ENCODE measurements at places on chromosomes 16 and 17.

- no peak for DNase-seq
Observed at GRCh38 chr16:57373117-57373947, 1.0 kb downstream of the CX3CL1 start.

GRCh38 chr16:51532551-51532950 lies 381.5 kb upstream of the SALL1 start:
- no peak for DNase-seq

DNA sequence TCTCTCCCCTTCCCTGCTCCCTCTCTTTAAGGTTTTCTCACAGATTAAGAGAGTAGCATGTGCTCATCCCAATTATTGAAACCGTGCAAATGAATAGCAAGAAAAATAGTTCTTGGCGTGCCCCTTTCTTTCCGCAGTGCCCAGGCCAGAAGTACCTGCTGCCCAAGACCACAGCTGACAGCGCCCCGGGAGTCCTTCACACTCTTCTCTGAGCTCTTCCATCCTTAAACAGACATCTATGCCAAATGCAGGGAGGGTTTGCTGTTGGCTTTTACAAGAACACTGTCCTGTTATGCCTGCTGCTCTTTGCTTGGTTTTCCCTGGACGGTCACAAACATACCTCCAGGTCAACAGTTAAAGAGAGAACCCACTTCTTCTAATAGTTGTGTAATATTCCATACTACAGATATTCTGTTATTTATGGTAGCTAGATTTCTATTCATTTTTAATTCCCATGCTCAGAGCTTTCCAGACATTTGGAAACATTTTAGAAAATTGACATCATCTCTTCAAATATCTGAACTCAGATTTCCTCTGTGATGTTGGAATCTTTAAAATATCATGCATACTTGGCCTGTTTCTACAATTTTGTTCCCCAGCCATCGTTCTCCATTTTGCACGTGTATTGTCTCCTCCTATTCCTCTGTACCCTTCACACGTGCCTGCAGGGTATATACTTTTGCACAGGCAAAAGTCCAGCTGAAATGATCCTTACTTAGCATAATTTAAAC lies 416.7 kb downstream of the WWOX start:
- no peak for DNase-seq

DNA sequence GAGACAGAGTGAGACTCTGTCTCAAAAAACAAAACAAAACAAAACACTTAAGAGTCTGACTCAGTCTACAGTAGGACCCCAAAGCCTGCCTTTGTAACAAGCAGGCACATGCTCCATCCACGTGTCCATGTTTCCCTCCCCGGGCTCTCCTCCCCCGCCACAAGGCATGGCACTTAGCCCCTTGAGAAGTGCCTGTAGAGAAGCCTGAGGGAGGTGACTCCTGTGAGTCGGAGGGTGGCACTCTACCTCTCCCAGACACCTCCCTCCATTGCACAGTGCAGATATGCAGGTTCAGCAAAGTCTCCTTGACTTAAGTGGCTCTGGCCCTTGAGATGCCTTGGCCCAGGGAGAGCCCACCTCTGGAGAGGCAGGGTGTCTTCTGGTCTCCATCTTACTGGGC lies 6.8 kb downstream of the FHOD1 start:
- no peak for DNase-seq

- DNase-seq: no peak
Observed at GRCh38 chr17:69654981-69655855, 240.7 kb downstream of the MAP2K6 start.
